Stimulated activated CD4-positive, alpha-beta T cell treated with anti-CD3 and anti-CD28 coated beads, Interleukin-1b, Interleukin-23, amount 100 ng/mL, for 1 hour (primary cell): ENCODE measurements at places on chromosomes 4 and X.

DNA sequence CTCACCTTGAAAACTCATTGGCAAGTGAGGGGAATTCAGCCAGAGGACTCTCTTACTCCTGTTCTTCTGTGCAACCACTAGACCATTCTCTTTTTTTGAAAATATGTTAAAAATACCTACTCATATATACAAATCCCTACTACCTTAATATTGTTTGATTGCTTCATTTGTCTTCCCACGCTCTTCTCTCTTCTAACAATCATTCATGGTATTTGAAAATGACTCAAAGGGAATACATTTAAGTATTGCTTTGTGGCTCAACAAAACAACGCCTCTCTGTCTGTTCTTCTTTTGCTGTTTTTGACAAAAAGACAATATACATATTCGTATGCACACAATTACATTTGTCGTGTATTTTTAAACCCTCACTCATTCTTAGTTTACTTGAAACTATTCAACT lies 589.4 kb downstream of the ANKRD50 start:
- DNase-seq = no peak

DNA sequence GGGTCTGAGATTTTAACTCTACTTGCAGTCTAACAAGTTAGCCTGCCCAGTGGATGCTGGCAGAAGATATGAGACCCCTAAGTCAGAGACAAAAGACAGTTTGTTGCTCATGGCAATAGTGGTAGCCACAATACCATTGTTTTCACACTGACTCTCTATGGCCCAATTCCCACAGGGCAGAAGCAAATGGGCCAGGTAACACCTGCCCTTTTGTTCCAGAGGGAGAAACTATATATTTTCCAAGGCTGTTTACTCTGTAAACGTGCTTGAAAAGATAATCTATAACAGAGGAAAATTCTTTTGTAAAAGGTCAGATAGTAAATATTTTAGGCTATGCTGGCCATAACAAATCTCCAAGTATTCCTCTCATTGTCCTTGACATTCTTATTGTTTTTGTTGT lies 57.2 kb upstream of the NPNT start:
- DNase-seq = no peak

DNA sequence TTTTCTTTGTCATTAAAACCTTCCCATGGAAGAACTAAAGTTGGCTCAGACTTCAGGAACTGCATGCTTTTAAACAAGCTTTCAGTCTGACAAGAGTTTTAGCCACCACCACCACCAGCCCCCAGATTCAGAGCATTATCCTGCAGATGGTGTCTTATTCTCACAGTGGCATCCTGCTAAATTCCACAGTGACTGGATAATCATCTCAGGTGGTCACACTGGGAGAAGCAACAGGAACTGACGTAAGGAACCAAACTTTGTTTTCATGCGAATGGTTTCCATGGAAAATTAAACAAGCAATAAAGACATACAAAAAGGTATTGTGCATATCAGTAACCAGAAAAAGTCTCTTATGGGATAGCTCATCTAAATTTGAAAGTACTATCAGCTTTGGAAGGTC lies 370.7 kb downstream of the FBXW7 start:
- DNase-seq = no peak

- DNase-seq = no peak
Observed at GRCh38 chrX:111086591-111087006, 9.4 kb upstream of the PAK3 start.

GRCh38 chrX:15838017-15838416 lies 16.6 kb downstream of the AP1S2 start:
- no peak for DNase-seq

GRCh38 chrX:69021141-69021960 lies 143.9 kb downstream of the PJA1 start:
- DNase-seq = no peak

- DNase-seq = no peak
Observed at GRCh38 chrX:148499638-148500422, 587 bp upstream of the AFF2 start.

DNA sequence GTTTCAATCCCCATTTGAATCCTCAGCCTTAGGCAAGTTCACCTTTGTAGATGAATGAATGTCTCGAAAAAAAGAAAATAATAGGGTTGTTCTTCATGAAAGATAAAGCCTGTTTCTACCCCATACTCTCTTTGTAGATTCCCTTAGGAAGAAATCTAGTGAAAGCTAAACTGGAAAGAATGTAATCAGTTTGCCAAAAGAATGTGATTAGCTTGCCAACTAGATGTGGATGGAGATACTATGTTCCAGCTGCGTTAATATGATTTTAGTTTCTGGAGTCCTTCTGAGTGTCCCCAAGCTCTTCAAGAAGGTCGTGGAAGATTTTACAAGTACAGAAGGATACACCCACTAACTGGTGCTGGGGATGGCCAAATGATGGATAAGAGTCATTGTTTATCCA lies 162.3 kb upstream of the EDNRA start:
- no peak for DNase-seq

- DNase-seq = no peak
Observed at GRCh38 chrX:21926527-21927278, 13.8 kb upstream of the SMS start.

DNA sequence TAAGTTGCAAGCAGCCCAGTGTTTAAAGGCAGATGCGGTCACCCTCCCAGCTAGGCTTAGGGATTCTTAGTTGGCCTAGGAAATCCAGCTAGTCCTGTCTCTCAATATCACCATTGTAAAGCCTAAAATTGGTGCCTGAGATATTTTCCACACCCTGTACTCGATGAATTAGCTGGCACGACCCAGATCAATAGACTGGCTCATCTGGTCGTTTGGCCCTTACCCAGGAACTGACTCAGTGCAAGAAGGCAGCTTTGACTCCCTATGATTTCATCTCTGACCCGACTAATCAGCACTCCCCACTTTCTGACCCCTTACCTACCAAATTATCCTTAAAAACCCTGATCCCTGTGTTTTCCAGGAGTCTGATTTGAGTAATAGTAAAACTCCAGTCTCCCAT lies 384.9 kb upstream of the SLC7A11 start:
- DNase-seq = no peak

DNA sequence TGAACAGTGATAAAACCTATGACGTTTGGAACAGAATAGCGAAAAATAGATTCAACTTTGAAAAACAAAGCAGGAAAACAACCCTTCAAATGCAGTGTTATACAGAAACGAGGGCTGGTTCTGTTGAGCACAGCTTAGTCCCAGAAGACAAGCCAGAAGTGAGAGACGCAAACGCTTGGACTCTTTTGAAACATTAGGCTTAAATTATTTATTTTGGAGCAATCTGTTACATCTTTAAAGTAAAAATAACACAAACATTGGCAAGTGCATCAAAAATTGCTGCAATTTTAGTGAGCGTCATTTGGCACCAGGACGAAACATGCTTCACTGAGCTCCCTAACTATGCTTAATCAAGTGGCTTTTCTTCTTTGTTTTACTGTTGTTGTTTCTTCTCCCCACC lies 63.5 kb downstream of the ENPP6 start:
- no peak for DNase-seq

GRCh38 chrX:149829751-149830191 lies 48.0 kb downstream of the MAGEA9 start:
- no peak for DNase-seq

- no peak for DNase-seq
Observed at GRCh38 chr4:169485791-169486742, 126.3 kb downstream of the NEK1 start.

DNA sequence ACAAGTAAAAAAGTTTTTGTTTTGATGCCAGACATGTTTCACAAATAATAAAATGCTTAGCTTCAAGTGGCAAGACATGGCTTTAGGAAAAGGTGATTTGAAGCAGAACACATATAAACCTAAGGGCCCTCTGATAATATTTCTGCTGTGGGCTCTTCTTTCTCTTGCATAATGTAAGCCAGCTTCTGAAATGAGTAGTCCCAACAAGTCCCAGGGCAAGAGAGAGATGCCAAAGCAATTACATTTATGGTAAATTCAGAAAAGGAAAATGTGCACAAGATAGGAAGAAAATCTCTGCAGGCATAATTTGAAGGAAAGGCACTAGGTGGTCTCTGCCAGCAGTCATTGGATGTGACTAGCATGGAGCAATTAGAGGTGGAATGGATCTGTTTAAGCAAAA lies 170.8 kb upstream of the GALNT7 start:
- no peak for DNase-seq

DNA sequence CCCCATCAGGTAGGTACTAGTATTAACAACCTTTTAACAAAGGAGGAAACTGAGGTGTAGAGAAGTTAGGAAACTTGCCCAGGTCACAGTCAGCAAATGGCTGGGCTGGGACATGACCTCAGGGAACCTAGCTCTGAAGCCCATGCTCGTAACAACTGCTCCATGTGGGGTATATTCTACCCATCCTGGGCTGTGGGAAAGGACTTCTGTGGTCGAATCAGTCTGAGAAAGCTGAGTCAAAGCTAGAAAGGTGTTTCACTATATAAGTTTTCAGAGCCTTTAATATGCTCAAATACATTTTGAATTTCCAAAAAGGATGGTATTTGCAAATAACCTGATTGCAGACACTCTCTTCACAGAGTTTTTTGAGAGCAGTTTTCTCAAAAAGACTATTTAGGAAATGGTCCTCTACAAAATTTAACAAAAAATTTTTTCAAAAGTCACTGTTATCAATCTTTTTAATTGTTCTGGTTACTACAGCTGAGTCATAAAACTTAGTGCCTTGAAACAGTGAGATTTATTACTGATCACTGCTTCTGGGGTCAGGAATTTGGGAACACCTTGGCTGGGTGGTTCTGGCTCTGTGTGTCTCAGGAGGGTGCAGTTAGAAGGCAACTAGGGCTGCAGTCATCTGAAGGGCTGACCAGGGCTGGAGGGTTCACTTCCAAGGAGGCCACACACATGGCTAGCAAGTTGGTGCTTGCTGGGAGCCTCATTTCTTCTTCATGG lies 53.6 kb downstream of the NSG1 start:
- DNase-seq = no peak

- no peak for DNase-seq
Observed at GRCh38 chr4:156779042-156779441, 192.6 kb downstream of the PDGFC start.

- no peak for DNase-seq
Observed at GRCh38 chr4:85747882-85748491, 273.0 kb downstream of the ARHGAP24 start.

DNA sequence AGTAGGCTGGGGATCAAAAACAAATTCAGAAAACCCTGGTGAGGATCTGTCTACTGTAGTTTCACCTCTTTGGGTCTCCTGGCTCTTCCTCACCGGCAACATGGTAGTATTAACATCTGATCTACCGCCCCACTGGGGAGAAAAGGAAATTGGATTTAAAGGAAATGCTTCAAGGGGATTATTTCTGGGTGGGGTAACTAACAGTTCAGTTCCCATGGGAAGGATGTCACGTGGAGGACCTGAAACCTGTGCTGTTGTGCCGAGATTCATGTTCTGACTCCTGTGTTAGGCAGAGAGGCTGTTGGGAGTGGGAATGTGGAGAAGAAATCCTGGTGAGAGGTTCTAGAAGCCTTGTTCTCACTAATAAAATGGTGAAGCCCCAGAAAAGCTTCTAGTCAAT lies 254.4 kb downstream of the BCOR start:
- no peak for DNase-seq

GRCh38 chr4:163536091-163536490 lies 41.6 kb downstream of the TMA16 start:
- DNase-seq = no peak

DNA sequence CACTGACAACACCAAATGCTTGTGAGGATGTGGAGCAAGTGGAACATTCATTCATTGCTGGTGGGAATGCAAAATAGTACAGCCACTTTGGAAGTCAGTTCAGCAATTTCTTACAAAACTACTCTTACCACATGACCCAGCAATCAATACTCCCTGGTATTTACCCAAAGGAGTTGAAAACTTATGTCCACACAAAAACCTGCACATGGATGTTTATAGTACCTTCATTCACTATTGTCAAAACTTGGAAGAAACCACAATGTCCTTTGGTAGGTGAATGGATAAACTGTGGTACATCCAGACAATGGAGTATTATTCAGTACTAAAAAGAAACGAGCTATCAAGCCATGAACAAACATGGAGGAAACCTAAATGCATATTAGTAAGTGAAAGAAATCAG lies 27.5 kb downstream of the HUWE1 start:
- DNase-seq = no peak

DNA sequence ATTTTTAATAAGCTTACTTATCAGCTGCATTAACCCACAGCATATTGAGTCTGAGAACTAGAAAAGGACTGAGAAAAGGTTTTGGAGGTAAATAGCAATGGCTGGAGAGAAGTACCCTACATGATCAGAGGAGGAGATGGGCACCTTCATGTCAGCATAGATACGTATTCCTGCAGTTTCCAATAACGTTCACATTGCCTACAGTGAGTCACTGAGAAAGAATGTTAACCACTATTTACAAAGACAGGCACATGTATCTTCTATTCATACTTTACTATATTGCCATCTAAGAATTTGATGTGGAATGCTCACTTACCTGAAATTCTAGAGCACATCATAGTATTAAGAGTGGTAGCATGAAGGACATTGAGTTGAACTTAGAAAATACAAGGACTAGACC lies 92.5 kb downstream of the TLL1 start:
- DNase-seq = no peak

GRCh38 chr4:77817304-77818072 lies 1.7 kb downstream of the CNOT6L start:
- DNase-seq = no peak

GRCh38 chrX:16311671-16312070 lies 144.4 kb downstream of the MAGEB17 start:
- DNase-seq = no peak

DNA sequence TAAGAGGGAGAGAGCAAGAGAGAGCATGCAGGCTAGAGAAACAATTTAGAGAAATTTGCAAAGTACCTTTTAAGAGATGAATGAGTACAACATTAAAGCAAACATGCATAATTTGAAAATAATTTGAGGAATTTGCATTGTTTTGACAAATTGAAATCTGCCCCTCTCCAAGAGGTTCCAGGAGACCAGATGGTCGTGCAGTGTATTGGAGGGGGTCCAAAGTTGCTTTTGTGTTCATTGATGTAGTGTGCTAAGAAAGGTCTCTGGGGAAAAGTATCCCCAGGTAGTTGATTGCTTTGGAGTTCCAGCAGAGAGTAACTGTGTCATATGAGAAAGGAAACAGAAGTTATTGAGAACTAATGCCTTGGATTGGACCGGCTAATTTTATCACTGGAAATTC lies 635.0 kb upstream of the TENM3 start:
- no peak for DNase-seq

- no peak for DNase-seq
Observed at GRCh38 chr4:4416981-4417380, 30.1 kb downstream of the NSG1 start.

GRCh38 chrX:78650906-78651437 lies 8.2 kb downstream of the RTL3 start:
- no peak for DNase-seq

DNA sequence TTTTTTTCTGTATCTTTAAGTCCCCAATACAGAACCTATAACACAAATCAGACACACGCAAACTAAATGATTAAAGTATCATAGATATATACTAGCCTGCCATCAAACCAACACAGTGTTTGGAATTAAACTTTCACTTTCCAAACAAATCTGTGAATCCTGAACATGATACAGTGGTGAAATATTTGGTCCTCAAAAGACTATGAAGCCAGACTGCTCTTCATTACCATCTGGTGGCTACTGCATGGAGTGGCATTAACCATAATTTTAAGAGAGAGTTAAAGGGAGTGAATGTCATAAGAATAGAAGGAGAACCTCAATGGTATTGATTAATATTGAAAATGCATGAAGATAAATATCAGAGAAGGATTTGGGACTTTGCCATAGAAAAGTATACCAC lies 9.2 kb upstream of the GABRA4 start:
- DNase-seq = no peak

GRCh38 chr4:72777436-72777835 lies 208.4 kb upstream of the ADAMTS3 start:
- no peak for DNase-seq

- no peak for DNase-seq
Observed at GRCh38 chr4:24278693-24279092, 305.7 kb downstream of the DHX15 start.
